ENCODE measurements at places on chromosomes 11 and 22.

DNA sequence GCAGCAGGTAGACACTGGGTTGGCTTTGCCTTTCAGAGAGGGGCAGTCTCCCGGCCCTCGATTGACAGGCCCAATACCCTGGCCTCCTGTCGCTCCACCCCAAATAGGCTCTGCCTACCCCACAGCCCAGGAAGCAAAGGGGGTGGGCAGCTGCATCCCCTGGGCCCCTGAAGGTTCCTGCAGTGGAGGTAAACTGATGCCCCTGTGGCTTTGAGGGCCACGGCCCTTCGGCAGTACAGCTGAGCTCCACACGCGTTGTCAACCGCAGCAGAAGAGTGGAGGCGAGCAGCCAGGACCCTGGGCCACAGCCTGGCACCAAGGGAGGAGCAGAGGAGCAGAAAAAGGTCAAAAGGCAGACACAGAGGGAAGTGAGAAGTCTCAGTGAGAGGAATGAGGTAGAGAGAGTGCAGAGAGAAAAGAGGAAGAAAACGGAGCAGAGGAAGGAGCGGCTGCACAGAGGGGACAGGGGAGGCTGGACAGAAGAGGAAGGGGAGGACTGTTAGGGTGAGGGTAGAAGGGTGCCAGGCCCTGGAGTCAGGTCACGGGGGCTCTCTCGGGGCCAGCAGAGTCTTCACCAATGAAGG lies 64.0 kb downstream of the SLC22A12 start:
- DNase-seq: no peak

GRCh38 chr11:70312401-70313357 lies 42.2 kb downstream of the PPFIA1 start:
- no peak for DNase-seq

- DNase-seq: no peak
These were observed 1.3 kb upstream of the NRIP3 start for GRCh38 chr11:9005087-9005486.

GRCh38 chr22:39525658-39525975 lies 5.3 kb downstream of the ATF4 start:
- DNase-seq: no peak

GRCh38 chr11:8360086-8360828 lies 96.6 kb upstream of the LMO1 start:
- no peak for DNase-seq

DNA sequence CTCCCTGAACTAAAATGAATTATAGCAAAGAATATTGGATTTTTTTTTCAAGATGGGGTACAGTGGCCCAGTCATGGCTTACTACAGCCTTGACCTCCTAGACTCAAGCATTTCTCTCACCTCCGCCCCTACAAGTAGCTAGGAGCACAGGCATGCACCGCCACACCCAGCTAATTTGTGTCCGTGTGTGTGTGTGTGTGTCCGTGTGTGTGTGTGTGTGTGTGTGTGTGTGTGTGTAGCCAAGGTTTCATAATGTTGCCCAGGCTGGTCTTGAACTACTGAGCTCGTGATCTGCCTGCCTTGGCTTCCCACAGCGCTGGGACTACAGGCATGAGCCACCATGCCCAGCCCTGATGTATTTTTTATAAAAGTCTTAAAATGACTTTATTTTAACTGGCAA lies 12.6 kb downstream of the THYN1 start:
- no peak for DNase-seq

- DNase-seq: no peak
These were observed 709 bp upstream of the ST3GAL4 start for GRCh38 chr11:126354631-126355323.

All from AG20443 (cell line).